Prostate gland (tissue), 2 donors: ENCODE measurements at places on chromosomes 4 and X. TPM values are rescaled to one million over a fixed set of nuclear protein-coding genes. Genes with fewer than 3 reads are reported as not detected.

WDR45 gene
- total RNA-seq: 67.8 TPM

CFAP299 gene
- total RNA-seq: 0.17 TPM

ADH7 gene
- 0.64 TPM for total RNA-seq

SGCB gene
- total RNA-seq: 44.0 TPM

RAB40A gene
- 24.7 TPM for total RNA-seq

NAP1L3 gene
- total RNA-seq: 0.55 TPM

SLITRK4 gene
- 1.3 TPM for total RNA-seq

DNA sequence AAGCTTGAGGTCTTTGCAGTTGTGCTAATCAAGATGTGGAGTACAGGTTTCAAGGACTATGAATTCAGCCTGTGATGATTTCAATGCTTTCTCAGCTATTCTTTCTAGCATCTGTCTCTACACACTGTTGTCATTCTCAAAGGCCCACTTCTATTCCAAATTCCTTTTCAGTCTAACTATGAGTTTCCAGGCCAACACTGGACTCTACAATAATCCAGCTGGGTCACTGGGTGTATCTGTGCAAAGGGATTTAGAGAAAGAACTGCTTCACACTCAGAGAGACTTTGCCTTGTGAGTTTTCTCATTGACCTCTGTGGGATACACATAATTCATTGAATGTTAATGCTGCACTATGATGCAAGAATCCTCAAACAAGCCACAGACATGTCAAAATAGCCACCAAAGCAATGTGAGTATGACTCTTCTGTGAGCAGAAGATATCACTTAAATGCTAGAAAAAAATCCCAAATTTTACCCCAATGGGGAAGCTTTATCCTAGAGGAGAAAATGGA, 171.8 kb upstream of the CLNK start:
- no peak for DNase-seq

GRCh38 chrX:148741441-148741840, 241.0 kb downstream of the AFF2 start:
- DNase-seq: no peak

GRCh38 chr4:2300431-2301224, 38.7 kb upstream of the MXD4 start:
- no peak for DNase-seq

DNA sequence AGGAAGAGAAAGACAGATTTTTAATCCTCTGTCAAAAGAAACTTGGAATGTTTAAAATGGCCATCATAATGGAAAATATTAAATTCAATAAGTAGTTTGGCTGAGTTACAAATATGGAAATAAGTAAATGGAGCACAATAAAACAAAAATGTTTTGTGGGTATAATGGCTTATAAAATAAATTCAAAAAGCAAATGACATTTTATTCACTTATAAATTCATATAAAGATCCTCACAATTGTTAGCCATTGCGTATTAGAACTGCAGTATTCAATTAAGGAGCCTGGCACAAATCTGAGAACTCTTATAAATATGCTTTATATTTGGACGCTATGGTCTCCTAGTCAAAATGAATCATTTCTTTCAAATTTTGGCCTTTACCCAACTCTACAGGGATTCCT, 339.0 kb upstream of the PABPC4L start:
- DNase-seq: no peak

DNA sequence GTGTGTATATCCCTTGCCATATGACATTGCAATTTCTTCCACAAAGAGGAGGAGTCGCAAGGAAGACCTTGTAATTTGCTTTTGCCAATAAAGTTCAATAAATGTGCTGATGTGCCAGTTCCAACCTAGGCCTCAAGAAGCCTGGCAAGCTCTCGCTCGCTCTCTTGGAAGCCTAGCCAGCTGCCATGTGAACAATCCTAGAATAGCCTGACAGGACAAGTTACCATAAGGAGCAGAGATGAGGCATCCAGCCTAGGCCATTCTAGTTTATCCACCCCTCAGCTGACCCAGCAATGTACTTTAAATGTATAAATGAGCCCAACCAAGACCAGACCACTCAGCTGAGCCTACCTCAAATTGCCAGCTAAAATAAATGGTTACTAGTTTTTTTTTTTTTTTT, 145.7 kb upstream of the QRFPR start:
- no peak for DNase-seq

GRCh38 chr4:75844151-75844662, 58.0 kb downstream of the PPEF2 start:
- no peak for DNase-seq

- DNase-seq: no peak
Measured at GRCh38 chrX:105460376-105460775, 239.9 kb upstream of the TEX13A start.

DNA sequence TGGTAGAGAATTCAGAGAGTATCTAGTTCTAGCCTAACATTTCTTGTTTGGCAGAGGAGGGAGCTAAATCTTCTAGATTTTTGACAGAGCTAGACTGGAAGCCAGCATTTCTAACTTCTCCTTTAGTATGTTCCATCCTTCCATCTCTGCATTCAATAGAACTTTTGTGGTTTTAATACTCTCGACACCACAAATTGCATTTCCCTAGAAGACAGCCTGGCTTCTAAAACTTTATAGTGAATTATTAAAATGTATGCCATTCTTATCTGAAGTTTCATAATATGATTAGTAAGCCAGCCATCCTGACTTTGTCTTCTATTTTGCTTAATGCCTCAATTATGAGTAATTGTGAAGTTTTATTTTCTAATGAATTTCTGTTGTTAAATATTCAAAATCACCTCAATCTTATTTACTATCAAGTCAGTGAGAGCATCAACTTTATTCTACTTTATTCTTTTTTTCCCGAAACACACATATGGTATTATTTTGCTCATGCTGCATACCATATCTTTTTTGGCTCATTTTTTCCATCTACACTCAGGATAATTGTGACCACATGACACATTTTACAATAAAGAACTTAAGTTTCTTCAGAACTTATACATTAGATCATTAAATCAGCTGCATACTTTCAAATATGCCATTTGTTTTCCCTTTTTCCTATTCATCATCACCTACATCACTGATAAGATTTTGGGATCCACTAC, 30.2 kb downstream of the EDNRA start:
- no peak for DNase-seq

GRCh38 chr4:25843340-25844097, 19.3 kb downstream of the SEL1L3 start:
- DNase-seq: no peak

- no peak for DNase-seq
Measured at GRCh38 chrX:132676561-132677186, 187.8 kb upstream of the MBNL3 start.

DNA sequence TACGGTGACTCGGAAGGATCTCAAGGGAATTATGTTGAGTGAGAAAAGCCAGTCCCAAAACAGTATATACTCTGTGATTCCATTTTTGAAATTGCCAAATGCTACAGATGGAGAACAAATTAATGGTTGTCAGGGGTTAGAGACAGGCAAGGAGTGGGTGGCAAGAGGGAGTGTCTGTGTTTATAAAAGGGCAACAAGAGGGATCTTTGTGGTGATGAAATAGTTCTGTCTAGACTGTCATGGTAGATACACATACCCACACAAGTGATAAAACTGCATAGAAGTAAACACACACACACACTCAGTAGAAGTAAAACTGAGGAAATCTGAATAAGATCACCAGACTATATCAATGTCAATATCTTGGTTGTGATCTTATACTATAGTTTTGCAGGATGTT, 92.7 kb downstream of the CD99L2 start:
- no peak for DNase-seq
